ENCODE measurements at places on chromosomes 7 and 10. TPM values are rescaled to one million over a fixed set of nuclear protein-coding genes. Genes with fewer than 3 reads are reported as not detected.

DNA sequence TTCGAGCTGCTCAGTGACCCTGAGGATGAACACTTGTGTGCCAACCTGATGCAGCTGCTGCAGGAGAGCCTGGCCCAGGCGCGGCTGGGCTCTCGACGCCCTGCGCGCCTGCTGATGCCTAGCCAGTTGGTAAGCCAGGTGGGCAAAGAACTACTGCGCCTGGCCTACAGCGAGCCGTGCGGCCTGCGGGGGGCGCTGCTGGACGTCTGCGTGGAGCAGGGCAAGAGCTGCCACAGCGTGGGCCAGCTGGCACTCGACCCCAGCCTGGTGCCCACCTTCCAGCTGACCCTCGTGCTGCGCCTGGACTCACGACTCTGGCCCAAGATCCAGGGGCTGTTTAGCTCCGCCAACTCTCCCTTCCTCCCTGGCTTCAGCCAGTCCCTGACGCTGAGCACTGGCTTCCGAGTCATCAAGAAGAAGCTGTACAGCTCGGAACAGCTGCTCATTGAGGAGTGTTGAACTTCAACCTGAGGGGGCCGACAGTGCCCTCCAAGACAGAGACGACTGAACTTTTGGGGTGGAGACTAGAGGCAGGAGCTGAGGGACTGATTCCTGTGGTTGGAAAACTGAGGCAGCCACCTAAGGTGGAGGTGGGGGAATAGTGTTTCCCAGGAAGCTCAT lies 1.1 kb downstream of the DDIT4 start:
- no peaks in the 10 kb centered on the region for H3K36me3 ChIP-seq
- peak overlapping the region; percentile 90 for H3K27ac ChIP-seq
- H3K27me3 ChIP-seq, result no peaks in the 10 kb centered on the region
- peak; percentile 68 for DNase-seq

The FLNC gene
- total RNA-seq, result 114 TPM

The EXOSC1 gene
- total RNA-seq, result 54.1 TPM

DNA sequence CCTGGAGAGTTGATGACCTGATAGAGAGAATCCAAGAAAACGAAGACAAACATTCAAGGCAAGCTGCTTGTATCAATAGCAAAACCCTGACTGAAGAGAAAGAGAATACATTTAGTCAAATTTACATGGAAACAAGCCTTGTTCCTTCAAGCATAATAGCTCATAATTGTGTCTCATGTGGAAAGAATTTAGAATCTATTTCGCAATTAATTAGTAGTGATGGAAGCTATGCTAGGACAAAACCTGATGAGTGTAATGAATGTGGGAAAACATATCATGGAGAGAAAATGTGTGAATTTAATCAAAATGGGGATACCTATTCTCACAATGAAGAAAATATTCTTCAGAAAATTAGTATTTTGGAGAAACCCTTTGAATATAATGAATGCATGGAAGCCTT lies 18.0 kb downstream of the RBAK start:
- no peaks in the 10 kb centered on the region for H3K4me1 ChIP-seq
- no peaks in the 10 kb centered on the region for H3K36me3 ChIP-seq
- H3K27ac ChIP-seq, result no peak overlapping the region
- DNase-seq, result no peak
- no peaks in the 10 kb centered on the region for H3K27me3 ChIP-seq

GRCh38 chr10:128776673-128777252 lies 650.5 kb upstream of the MKI67 start:
- H3K4me3 ChIP-seq, result no peak overlapping the region
- H3K27ac ChIP-seq, result no peak overlapping the region
- DNase-seq, result no peak
- H3K36me3 ChIP-seq, result no peaks in the 10 kb centered on the region

All from uterus (tissue), 4 donors.